ENCODE measurements at places on chromosomes 3 and 15.
A peak's percentile ranks its signal among the peaks of the same experiment; 100 is the strongest.

- DNase-seq = no peak
Measured at GRCh38 chr3:195265363-195265976, 5.5 kb downstream of the XXYLT1 start.

DNA sequence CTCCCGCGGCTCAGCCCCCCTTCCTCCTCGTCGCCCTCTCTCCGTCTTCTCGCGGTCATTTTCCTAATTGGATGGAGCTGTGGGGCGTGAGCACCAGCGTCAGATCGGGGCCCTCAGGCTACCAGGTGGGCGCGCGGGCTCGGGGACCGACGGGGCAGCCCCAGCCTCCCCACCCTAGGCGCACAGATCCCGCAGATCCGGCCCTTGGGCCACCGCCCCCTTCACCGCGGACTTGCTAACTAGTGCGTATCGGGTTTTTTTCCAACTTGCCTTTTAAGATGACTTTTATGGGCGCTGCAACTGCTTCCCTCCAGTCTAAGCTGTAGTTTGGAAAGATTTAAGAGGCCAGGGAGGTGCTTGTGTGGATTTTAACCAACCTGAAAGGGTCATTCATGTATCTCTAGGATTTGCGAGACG lies 1.3 kb downstream of the ZNF710 start:
- peak; percentile 76 for DNase-seq

GRCh38 chr15:87348746-87349145 lies 907.8 kb downstream of the NTRK3 start:
- no peak for DNase-seq

DNA sequence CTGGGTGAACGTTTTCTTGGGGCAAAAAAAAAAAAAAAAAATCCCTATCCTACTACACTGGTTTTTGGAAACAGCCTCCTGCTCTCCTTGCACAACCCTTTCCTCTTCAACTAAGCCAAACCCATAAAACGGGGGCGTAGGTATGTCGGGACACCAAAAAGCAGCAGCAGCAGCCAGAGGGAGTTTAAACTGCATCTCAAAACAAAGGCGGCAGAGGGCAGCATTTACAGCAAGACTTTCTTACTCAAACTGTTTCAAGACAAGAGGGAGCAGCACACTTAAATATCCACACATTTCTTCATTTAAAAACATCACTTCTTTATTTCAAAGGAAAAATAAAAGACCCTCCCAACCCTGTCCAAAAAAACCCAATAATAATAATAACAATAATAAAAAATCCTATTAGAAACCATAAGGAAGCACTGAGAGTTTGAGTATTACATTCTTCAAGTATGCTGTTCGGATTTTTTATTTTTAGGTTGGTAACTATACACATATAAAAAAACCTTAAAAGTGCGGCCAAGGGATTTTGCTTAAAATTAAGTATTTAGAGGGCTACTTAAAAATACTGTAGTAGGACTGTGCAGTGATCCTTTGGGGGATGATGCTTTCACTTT lies 43.9 kb upstream of the PLXND1 start:
- peak; percentile 75 for DNase-seq

- DNase-seq = no peak
Measured at GRCh38 chr3:57974796-57975388, 33.3 kb upstream of the FLNB start.

DNA sequence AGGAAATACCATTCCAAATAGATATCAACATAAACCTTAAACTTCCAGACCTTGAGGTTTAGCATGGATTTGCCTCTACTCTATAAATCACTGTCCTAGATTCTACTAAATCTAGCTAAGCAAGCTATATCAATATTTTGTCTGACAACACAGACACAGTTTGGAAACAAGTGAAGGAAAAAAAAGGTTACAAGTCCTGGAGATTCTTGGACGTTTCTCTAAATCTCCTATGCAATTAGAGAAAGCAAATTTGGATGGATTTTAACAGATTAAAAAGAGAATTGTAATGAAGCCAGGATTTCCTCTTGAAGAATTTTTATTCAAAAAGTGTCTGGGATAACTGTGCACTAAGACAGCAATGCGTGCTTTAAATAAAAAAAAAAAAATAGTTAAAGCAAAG lies 441.1 kb upstream of the DPH6 start:
- no peak for DNase-seq

DNA sequence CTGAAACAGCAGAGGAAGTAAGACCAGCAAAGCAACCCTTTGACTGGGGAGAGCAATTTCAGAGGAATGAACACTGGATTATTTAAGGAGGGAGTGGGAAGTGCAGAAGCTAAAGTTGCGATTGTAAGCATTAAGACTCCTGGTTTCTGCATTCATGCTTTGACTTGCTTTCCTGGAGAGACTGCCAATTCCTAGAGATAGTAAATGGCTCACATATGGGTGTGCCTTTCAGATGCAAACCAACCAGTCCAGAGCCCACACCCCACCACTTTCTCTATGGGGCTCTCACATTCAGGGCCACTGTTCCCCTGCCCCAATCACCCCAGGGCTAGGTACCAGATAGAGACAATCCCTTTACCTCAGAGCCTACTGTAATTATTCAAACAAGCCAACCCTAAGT lies 200.9 kb upstream of the EIF1B start:
- no peak for DNase-seq

DNA sequence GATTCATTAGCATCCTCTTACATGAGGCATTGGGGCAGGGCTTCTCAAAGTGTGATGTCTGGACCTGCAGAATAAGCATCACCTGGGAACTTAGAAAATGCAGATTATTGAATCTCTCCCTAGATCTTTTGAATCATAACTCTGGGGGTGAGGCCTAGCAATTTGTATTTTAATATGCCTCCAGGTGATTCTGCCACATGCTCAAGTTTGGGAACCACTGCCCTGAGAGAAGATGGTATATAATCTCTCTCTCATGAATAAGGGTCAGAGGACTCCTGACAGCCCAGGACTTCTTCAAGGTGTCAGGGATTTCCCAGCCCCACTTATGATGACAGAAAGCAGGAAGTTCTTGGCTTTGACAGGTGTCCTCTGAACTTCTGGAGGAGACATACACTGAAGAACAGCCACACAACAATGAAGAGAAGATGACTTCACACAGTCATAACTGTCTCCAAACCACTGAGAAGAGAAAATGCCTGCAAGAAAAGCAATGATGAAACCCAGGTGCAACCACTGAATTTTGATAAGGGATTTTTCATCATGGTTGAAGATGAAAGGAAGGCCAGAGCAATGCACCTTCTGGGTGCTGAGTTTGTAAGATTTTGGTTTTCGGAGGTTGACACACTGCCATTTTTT lies 211.9 kb upstream of the MRPL3 start:
- no peak for DNase-seq

- DNase-seq = no peak
Measured at GRCh38 chr3:77096966-77097890, 57.3 kb downstream of the ROBO2 start.

DNA sequence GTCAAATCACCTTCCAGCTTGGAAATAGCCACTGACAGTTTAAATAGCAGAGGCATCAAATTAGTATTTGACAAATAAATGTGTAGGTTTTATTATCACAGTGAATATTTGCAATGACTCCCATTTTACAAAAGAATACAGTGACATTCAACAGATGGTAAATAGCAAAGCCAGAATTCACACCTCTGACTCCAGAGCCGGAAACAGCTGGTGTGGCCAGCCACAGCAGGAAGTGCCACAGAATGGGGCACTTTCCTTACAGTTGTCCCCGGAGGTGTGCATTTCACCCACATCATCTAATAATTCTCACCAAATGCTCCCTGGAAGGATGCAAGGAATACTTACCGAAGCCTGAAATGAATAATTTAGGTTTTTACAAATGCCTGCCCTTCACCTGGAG lies 295.7 kb upstream of the WNT5A start:
- DNase-seq = no peak

- no peak for DNase-seq
Measured at GRCh38 chr3:172210355-172210754, 171.0 kb downstream of the FNDC3B start.

DNA sequence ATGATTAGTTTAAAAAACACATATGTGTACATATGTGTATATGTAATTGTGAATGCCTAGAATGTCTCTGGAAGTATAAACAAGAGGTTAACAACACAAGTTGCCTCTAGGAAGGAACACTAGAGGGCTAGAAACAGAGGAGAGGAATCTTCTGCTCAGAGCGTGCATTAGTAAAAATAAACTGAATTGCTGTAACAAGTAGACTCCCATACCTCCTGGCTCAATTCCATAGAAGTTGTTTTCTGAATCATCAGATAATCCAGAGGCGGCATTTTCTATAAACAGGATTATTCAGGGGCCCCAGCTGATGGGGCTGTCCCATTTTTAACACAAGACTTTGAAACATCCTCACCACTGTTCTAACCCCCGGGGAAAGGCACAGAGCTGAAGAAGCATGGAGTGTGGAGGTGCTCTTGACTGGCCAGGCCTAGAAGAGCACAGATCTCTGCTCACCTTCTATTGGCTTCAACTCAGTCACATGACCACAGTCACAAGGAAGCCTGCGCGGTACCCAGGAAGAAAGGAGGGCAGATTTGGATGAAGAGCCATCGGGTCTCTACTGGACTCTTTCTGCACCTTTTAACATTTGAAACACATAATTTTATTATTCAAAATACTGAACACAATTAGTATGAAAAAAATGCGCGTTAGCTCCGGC lies 145.7 kb downstream of the TLE3 start:
- DNase-seq = no peak

- no peak for DNase-seq
Measured at GRCh38 chr3:61560517-61561373, 626 bp upstream of the PTPRG start.

- DNase-seq = no peak
Measured at GRCh38 chr15:76974456-76975036, 20.4 kb upstream of the PSTPIP1 start.

DNA sequence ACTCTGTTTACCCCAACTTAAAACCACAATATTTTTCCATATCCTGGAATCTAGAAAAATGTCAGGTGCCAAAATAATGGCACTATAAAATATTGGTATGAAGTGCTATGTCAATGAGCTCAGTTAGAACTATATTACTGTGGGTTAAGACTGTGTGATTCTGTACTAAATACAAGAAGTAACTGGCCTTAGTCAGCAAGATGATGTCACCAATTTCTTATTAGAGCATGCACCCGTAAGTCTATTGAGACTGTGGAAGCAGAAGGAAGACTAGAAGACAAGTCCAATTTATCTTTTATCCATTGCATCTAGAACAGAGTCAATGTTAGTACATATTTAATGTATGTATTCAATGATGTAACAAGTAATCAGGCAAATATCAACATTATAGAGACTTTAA lies 25.0 kb downstream of the LRRC58 start:
- no peak for DNase-seq

- no peak for DNase-seq
Measured at GRCh38 chr3:77320514-77320913, 280.6 kb downstream of the ROBO2 start.

GRCh38 chr3:63609408-63609807 lies 43.1 kb upstream of the SNTN start:
- DNase-seq = no peak

- DNase-seq = peak; percentile 88
Measured at GRCh38 chr15:76994971-76995945, at the start of gene PSTPIP1. PSTPIP1 (plus strand) TSS chr15:76995126; CDS start chr15:76995574, 448 bp downstream.

- DNase-seq = no peak
Measured at GRCh38 chr3:49967291-49967690, 27.3 kb downstream of the RBM6 start.

- no peak for DNase-seq
Measured at GRCh38 chr3:167816953-167817352, 81.4 kb downstream of the SERPINI1 start.

- DNase-seq = no peak
Measured at GRCh38 chr3:54476891-54477290, 354.5 kb downstream of the CACNA2D3 start.

GRCh38 chr3:54954521-54954920 lies 26.7 kb upstream of the LRTM1 start:
- no peak for DNase-seq

DNA sequence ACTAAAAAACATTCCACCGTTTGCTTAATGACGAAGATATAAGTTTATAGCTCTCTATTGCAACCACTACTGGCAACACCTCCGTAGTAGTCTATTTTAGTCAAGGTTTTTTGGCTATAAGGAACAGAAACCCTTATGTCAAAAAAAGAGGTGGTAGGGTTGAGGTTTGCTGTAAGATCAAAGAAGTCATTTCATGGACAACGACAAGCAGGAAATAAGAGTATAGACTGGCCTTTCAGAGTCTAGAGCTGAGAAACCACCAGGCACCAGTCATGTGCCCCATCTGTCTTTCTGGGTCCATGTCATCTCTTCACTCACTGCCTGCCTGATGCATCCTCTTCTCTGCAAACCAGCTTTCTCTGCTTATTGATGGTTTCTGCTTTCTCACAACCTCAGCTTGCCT lies 42.7 kb downstream of the THBS1 start:
- DNase-seq = no peak

GRCh38 chr3:98766924-98767323 lies 3.8 kb downstream of the ST3GAL6 start:
- DNase-seq = no peak
